ENCODE measurements at places on chromosomes 1 and 21.

- DNase-seq = no peak
Observed at GRCh38 chr1:232952514-232953499, 2.4 kb downstream of the NTPCR start.

DNA sequence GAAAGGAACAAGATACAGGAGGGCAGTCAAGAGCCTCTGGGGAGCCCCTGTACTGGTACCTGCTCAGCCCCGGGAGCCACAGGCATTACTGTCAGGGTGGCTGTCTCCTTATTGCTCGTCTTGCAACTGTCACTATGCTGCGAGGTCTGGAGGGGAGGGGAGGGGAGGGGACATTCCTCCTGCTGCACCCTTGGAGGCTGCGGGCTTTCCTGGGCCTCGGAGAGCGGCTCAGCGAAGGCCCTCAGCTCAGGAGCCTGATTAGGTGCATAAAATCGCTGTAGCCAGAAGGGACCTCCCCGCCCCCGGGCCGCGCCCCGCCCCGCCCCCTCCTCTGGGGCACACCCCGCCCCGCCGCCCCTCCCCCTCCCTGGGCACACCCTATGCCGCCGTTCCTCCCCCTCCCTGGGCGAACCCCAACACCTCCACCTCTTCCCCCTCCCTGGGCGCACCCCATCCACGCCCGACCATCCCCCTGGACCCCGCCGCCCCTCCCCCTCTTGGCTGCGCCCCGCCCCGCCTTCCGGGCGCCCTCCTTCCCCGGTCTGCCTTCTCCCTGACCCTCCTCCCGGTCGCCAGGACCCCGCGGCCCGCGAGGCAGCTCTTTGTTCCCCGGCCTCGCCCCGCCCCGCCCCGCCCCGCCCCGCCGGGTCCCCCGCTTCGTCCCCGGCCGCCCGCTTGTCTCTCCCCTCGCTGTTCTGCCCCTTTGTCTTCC, 35.5 kb downstream of the CACHD1 start:
- no peak for DNase-seq

GRCh38 chr21:41598561-41599431, 90.8 kb upstream of the TMPRSS2 start:
- no peak for DNase-seq

- no peak for DNase-seq
Observed at GRCh38 chr1:206970446-206970845, at the start of gene FCAMR. Gene FCAMR (minus strand): TSS chr1:206970460. CDS start chr1:206970125, 335 bp downstream.

- no peak for DNase-seq
Observed at GRCh38 chr1:172398193-172398592, 22.3 kb upstream of the C1orf105 start.

- DNase-seq = no peak
Observed at GRCh38 chr1:208201229-208201628, 43.0 kb downstream of the PLXNA2 start.

DNA sequence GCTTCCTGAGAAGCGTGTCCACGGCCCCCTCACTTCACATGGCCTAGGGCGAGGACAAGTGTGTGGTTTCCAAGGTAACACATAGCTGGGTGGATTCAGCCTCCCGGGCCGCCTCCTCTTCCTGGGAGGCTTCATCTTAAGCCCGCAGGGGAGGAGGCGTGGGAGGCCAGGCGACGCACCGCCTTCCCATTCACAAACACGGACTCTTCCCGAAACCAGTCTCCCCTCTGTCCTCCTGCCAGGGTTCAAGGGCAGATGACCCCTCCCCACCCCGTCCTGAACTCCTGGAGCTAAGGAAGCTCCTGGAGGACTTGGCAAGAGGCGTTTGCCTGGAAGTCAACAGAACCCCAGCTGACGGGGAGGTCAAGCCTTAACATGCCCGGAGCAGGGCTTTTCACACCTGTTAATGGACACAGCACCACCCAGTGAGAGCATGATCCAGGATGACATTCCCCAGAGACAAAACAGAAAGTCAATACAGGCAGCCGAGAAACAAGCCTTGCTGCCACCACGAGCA, 56.7 kb downstream of the KCNN3 start:
- no peak for DNase-seq

DNA sequence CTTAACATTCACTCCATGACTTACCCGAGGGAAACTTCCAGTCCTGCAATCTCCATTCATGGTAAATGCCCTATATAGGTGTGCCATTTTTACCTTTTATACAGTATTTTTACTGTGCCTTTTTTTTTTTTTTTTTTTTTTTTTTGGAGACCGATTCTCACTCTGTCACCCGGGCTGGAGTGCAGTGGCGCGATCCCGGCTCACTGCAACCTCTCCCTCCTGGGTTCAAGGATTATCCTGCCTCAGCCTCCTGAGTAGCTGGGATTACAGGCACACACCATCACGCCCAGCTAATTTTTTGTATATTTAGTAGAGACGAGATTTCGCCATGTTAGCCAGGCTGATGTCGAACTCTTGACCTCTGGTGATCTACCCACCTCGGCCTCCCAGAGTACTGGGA, 124.4 kb upstream of the PLPPR4 start:
- no peak for DNase-seq

DNA sequence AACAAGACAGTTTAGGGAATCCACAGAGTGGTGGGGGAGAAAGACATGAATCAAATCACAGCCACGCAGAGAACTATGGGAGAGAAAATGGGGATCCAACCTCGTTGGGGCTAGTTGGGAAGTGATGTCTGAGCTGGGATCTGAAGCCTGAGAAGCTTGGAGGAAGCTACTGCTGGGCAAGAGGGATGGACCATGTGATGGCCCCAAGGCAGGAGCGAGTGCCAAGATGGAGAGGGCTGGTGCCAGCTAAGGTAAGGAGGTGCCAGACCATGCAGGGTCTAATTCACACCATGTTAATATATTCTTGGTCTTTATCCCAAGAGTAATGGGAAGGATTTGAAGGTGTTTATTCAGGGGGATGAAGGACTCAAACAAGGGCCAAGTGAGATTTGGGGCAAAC, 18.2 kb upstream of the TCEA3 start:
- no peak for DNase-seq

DNA sequence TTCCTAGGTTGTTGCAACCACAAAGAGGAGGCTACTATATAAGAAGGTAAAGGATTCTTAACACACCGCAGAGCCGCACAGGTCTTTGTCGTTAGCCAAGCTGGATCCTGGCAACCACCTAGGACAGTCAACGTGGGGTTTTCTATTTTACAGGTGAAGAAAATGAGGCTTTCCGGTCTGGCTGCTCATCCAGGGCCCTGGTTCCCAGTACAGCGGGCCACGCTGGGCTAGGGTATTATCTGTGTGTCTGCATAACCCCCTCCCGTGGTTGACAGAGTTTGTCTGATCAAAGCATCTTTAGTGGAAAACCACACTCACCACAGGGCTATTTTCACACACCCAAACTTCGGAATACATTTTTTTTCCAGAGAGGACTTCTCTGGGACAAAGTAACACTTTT, 39.0 kb upstream of the PDE9A start:
- DNase-seq = no peak

GRCh38 chr1:169052727-169053126, 53.8 kb upstream of the ATP1B1 start:
- no peak for DNase-seq

- DNase-seq = no peak
Observed at GRCh38 chr1:184919892-184920291, 54.4 kb downstream of the NIBAN1 start.

DNA sequence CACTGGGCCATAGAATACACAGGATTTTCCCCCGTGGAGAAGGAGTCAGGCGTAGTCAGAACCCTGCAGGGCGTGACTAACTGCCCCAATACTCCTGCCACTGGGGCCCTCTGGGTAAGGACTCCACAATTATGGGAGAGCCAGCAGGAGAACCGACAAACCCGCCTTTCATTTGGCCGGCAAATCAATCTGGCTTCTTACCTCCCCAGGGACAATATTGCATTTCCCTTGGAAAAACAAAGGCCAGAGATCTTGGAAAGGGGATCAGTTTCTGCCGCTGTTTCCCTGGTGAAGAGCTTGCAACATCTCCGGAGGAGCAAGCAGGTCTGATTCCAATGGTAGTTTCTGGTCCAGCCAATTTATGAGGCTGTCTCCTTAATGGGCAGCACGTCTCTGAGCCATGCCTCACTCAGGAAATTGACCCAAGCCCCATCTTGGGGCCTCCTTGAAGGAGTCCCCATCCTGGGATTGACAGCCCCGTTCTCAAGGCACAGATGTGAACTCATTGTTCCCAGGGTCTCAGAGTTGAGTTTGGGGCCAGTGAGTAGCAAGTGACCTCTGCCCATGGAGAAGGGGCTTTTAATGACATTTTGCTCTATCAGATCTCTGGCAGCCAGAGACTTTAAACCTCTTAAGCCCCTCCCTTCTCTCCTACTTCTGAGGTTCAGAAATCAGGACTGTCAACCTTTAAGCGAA, 4.3 kb downstream of the TRABD2B start:
- DNase-seq = no peak

DNA sequence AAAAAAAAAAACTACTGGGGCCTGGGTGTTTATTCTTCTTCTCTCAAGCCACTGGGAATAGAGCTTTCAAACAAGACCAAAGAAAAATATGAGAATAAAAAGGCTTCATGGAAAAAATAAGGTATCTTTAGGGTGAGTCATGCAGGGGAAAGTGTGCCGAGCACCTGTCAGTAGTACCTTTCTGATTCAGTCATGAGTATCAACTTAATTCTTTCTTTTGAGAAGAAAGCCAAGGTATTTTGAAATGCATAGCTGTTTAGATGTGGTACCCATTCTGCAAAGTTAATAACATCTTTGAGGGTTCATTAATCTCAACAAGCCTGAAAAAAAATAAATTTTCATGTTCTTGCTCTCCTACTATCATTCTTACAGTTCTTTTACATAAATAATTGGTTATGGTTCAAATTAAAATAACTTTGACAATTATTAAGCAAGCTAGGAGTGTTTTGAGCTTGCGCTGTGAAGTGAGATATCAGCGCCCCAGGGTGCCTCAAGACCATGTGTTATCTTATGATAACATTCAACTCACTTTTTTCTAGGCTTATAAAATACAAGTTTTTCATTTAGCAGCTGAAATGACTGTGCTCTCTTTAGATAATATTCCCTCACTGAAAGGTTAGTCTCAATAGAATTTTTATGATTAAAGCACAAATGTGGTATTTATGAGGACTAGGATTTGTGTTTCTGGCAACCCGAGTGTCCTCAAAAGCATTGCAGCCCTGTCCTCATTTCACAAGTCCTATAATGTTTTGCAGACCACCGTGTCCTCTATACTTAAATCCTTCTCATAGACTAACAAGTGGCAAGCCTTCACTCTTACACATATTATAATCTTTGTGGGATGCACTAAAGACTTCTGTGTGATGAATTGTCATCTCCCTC, 138.6 kb downstream of the SLC44A5 start:
- no peak for DNase-seq

DNA sequence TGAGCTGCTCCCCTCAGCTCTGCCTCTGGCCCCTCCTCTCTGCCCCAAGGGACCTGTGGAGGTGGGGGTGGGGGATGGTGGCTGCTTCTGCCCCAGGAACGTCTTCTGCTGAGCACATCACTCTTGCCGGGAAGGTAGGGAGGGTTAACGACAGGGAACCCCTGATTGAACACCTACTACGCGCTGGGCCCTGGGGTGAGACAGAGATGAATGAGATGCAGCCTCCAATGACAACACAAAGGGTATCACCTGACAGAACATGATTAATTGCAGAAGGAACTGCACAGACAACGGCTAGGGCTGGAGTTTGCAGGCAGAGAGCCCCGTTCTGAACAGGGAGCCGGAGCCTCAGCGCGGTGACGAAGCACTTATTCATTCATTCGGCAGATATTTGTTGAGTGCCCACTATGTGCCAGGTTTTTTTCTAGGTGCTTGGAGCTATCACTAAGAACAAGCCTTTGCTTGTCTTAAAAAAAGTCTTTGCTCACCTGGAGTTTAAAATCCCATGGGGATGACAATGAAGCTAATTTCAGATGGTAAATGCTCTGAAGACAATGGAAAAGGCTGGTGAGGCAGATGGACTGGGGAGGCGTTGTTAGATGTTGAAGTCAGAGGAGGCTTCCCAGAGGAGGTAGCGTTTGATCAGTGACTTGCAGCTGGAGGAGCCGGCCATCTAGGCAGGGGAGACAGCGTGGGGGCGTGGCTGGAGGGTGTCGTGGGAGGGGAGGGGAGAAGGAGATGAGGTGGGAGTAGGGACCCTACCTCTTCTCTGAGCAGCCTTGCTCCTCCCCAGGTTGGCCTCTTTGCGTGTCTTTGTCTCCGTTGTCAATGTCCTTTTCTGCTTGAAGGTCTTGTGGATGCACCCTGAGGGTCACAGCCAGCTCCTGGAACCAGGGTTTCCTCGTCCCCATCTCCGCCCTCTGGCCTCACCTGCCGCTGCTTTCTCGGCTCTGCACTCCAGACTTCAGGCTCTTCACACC, 103.1 kb upstream of the CSF3R start:
- DNase-seq = no peak

GRCh38 chr21:17195976-17196375, 316.9 kb upstream of the CXADR start:
- no peak for DNase-seq

DNA sequence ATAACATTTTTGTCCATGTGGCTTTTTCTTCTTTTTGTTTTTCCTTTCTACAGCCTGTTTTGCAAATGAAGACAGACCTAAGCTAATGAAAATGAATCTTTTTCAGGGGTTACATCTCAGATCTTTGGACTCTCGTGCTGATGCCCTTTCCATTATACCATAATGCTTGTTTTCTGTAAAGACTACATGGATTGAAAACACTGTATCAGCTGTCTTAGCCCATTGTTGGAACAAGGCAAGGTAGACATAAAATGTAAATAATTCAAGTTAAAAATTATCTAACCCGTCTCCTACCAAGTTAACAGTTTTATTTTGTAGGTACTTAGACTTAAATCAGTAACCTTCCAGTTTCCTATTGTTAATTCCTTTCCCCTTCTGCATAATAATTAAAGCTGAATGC, 44.9 kb downstream of the RPRD2 start:
- DNase-seq = no peak
